ENCODE measurements at places on chromosomes 16 and 17.

- DNase-seq: no peak
Measured at GRCh38 chr17:4124999-4125398, 17.8 kb downstream of the ZZEF1 start.

DNA sequence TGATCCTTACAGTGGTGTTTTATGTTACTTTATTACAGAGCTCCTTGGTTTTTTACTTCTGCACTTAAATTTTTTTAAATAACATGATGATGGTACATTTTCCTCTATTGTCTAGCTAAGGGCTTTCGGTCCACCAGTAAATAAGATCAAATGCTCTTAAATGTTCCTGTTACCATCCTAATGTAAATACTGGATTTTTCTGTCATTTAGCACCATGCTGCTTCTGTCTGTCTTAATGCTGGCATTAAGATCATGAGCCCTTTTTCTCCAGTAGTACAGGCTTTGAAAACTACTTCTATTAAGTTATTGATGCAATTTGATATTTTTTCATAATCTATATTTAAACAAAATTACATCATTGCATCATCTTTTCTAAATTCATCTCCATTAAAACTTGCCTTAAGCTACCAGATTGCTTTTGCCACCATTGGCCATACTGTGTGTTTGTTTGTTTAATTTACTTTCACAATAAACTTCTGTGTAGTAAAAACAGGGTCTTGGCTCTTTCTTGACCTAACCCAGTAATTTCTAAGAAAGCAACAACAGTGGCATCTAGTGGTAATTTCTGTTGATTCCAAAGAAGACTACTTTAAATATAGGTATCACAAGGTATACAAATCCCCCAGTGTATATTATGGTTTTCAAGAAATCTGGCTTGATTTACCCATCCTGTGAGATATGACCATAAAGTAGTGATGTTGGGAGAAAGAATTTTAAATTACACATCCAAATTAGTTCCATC lies 9.0 kb upstream of the PHAF1 start:
- DNase-seq: peak; percentile 26

DNA sequence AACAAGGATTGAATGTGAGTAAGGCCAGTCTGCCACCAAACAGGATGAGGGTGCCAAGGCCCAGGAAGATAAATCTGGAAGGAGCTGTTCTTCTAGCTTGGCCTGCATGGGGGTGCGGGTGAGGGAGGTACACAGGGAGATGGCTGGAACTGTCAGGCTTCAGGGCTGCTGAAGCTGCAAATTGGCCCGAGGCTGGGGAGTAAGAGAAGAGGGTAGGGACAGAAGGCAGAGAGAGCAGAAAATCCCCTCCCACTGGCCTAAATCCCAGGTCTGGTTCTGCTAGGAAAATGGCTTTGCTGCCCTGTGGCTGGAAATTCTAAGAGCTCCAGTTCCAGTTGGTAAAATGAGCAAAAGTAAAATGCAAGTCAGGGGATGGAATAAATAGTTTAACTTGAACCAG lies 87.9 kb downstream of the CCDC182 start:
- no peak for DNase-seq

DNA sequence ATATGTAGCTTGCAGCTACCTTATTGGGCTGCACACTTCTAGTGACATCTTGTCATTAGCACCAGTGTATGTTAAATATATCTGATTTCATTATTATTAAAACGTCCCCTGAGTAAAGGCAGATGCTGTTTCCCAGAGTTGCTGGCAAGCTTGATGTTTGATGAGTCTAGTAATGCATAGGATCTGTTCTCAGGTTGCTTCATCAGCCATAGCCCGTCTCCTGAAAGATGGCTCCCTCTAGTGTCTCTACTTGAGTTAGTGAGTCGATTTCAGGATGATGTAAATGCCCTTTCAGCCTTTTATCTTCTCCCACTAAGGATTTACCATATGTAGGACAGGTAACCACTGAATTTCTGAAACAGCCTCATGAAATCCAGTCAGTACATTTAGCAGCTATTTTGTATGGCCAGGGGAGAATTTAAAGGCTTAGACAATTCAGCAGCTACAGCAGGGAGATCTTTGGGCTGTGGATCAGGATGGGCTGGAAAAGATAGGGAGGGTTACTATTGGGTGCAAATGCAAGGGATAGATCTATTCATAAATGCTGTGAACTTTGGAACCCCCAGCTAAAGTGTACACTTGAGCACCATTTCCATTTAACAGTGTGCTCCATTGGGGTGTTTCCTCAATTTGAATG lies 376.3 kb downstream of the CNTNAP4 start:
- DNase-seq: peak; percentile 58

DNA sequence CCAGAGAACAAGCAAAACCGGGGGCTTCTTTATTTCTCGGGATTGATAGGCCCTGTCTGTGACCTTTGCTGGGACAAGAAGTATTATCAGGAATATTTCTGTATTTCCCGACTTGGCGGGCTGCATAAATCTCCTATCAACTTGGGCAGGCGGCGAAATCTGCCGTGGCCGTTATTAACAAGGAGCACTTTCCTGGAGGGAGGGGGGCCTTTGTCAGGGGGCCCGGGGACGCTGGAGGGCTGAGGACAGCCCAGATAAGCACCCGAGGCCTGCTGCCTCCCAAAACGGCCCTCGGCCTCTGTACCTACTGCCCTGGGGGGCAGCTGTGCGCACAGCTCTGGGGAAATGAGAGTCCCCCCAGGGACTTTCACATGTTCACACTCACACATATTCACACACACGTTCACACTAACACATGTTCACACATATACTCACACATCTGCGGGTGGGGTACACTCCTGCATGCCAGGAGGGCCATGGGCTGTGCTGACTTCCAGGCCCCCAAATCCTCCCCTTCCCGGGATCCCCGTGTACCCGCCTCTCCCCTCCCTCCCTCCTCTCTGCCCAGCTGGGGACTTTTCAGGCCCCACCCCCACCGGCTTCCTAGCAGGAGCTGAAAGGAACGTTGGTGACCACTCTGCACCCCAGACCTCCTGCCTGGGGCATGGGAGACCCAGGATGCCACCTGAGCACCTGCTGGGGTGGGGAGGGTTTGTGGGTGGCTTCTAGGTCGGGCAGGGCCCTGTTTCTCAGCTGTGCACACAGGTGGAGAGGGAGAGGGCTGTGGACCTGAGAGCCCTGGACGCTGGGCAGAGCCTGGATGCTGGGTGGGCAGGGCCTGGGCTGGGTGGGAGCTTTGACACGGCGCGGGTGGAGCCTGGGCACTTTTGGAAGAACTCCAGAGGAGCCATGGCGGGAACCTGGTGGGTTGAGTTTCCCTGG lies 24.3 kb upstream of the GSE1 start:
- DNase-seq: no peak

GRCh38 chr17:77769215-77769614 lies 189.3 kb upstream of the TNRC6C start:
- no peak for DNase-seq

- no peak for DNase-seq
Measured at GRCh38 chr16:54289242-54289944, 2.8 kb upstream of the IRX3 start.

DNA sequence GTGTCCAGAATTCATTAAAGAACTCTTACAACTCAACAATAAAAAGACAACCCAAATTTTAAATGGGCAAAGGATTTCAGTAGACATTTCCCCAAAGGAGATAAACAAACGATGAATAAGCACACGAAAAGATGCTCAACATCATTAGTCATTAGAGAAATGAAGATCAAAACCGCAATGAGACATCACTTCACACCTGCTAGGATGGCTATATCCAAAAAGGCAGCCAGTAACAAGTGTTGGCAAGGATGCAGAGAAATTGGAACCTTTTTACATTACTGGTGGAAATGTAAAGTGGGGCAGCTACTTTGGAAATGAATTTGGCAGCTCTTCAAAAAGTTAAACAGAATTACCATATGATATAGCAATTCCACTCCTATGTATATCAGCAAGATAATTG lies 42.0 kb downstream of the PITPNM3 start:
- no peak for DNase-seq

DNA sequence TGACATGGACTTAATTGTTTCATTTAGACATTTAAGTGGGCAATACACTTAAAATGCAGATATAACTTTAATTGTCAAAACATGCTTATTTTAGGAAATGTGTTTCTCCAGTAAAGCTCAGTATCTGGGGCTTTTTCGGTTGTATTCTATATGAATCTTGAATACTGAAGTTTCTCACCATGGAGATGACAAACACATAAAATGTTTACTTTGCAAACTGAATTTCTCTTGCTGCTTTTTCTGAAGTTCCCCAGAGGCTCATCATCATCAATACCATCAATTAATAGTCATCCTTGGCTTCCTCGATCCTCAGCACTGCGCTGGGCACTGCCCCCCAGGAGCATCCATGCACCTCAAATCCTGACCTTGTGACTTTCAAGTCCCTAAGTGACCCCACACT lies 227.3 kb downstream of the WWOX start:
- DNase-seq: no peak

DNA sequence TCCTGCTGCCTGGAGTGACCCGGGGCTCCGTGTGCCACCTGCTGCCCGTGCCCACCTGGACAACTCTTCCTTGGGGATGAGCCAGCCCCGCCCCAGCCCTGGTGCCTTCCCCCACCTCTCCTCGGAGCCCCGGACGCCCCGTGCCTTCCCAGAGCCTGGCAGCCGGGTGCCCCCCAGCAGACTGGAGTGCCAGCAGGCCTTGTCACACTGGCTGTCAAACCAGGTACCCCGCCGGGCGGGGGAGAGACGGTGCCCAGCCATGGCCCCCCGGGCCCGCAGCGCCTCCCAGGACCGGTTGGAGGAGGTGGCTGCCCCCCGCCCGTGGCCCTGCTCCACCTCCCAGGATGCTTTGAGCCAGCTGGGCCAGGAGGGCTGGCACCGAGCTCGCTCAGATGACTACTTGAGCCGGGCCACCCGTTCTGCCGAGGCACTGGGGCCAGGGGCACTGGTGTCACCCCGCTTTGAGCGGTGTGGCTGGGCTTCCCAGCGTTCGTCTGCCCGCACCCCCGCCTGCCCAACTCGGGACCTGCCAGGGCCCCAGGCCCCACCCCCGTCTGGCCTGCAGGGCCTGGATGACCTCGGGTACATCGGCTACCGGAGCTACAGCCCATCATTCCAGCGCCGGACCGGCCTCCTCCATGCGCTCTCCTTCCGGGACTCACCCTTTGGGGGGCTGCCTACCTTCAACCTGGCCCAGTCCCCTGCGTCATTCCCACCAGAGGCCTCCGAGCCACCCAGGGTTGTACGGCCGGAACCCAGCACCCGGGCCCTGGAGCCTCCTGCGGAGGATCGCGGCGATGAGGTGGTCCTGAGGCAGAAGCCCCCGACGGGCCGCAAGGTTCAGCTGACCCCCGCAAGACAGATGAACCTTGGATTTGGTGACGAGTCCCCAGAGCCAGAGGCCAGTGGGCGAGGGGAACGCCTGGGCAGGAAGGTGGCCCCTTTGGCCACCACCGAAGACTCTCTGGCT lies 38.4 kb downstream of the ARHGAP23 start:
- no peak for DNase-seq

GRCh38 chr17:65978871-65979270 lies 213.1 kb downstream of the CEP112 start:
- no peak for DNase-seq

DNA sequence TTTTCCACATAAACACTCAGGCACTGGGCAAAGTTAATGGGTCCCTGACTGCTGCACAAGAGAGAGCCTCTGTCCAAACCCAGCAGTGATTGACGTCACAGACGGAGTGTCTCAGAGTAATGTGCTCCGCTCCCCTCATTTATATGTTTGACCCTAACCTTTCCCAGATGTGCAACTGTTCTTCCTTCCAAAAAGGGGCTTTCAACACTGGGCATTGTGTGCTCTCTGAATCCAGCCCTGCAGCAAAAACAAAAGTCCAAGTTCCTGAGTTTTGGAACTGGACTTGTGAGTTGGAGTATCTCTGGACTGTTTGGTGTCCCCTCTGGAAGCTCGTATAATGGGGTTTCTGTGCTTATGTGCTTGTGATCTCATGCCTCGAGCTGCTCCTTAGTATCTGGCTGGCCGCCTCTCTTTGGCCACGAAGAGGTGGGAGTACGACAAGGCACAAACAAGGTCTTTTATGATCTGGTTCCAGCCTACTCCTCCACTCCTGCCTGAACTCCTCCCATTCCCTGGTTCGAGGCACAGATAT lies 76.4 kb upstream of the SMIM36 start:
- no peak for DNase-seq

- no peak for DNase-seq
Measured at GRCh38 chr17:56373981-56374833, 219.3 kb upstream of the NOG start.

DNA sequence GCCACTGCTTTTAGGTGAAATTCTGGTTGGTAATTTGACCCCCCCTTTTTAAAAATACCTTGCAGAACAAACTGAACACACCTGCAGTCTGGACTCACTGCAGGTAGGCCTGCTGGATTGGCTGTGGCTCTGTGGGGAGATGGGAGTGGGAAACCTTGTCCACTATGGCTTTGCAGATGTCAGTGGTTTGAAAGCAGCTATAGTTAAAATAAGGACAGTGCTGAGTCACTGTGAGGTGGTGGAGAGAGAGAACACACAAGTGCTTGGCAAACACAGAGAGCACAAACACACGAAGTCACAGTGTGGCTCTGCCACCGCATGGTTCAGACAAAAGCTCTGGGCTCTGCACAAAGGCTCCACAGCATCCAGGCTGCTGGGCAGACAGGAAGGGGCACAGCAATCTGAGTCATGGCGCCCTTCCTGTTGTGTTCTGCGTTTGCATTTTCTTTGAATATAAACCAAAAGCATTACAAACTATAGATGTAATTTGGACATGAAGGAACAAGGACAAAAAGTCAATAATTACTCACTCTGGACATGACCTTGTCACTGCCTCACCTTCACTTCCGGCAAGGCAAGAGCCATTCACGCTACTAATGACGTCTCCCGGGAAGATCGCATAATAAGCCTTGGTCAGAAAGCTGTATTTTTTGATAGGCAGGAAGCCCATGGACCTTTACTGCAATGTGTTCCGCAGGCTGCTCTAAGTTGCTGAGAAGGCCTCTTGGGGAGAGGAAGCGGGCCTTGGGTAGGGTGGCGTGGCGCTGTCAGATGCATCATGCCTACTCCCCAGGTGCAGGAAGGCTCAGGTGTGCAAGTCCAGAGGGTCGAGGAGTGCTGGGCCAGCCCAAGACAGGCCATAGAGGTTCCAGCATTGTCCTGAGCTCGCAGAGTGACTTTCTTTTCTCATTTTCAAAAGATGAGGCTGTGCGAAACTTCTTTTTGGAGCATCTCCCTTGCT lies 60.1 kb upstream of the MED9 start:
- no peak for DNase-seq

DNA sequence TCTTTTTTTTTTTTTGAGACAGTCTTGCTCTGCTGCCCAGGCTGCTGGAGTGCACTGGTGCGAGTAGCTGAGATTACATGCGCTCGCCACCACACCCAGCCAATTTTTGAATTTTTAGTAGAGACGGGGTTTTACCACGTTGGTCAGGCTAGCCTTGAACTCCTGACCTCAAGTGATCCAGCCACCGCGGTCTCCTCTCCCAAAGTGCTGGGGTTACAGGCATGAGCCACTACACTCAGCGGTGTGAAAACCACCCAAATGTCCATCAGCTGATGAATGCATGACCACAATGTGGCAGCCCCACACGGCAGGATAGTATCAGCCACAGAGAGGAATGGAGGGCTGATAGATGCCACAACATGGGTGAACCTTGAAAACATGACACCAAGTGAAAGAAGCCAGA lies 2.1 kb downstream of the P2RX5 start:
- DNase-seq: no peak

Data from AML-193 (cell line).